ENCODE measurements at places on chromosomes 16 and 17.

DNA sequence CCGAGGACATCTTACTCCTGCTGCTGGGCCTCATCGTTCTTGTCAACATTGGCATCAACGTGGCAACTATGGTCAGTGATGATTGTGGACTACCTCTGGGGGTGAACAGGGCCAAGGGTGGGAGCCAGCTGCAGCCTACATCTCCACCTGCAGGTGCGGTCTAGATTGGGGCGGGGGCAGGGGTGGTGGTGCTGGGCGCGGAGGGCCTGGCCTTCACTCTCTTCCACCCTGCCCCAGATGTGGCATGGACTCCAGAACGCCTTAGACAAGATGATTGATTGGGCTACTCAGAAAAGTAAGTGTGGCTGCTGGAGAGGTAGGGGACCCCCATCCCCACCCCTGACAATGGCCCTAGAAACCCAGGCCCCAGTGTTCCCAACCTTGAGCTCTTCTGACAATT lies 340 bp downstream of the SPEM2 start:
- no peaks in the 10 kb centered on the region for H3K4me1 ChIP-seq
- peaks cover 4% of the 10 kb centered on the region for H3K36me3 ChIP-seq
- no peak overlapping the region for H3K27ac ChIP-seq
- no peaks in the 10 kb centered on the region for H3K27me3 ChIP-seq
- DNase-seq = no peak

- no peaks in the 10 kb centered on the region for H3K27me3 ChIP-seq
- H3K4me1 ChIP-seq = peaks cover 28% of the 10 kb centered on the region
- no peak for DNase-seq
- H3K36me3 ChIP-seq = no peaks in the 10 kb centered on the region
- H3K27ac ChIP-seq = no peak overlapping the region
- H3K4me3 ChIP-seq = no peak overlapping the region
These were observed 169.1 kb downstream of the XYLT1 start for GRCh38 chr16:17301593-17302135.

GRCh38 chr16:82609140-82609539 lies 17.6 kb upstream of the CDH13 start:
- H3K27me3 ChIP-seq = peaks cover 22% of the 10 kb centered on the region
- H3K27ac ChIP-seq = no peak overlapping the region
- H3K36me3 ChIP-seq = peaks cover 2% of the 10 kb centered on the region
- no peaks in the 10 kb centered on the region for H3K4me1 ChIP-seq

- DNase-seq = no peak
- peaks cover 45% of the 10 kb centered on the region for H3K36me3 ChIP-seq
- H3K4me3 ChIP-seq = peak overlapping the region; percentile 100
These were observed 998 bp upstream of the SRSF1 start for GRCh38 chr17:58007781-58008706.

DNA sequence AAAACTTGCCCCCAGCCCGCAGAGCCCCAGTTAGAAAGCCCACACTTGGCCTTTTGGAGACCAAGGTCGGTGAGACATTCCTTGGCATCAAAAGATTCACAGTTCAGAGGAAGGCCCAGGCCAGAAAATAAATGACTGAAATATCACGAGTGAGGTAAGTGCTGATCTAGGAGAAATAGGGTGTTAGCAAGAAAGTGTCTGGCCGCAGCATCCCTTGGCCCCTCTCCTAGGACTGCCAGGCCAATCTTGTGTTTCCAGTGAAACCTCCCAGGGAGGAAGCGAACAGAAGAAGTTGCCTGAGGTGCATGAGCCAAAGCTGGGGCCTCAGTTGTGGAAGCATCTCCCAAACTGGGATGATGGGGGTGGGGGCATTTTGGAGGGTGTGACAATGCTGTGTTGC lies 22.5 kb upstream of the NSMCE1 start:
- peaks cover 3% of the 10 kb centered on the region for H3K4me1 ChIP-seq
- H3K36me3 ChIP-seq = no peaks in the 10 kb centered on the region
- no peak for DNase-seq
- H3K27ac ChIP-seq = no peak overlapping the region
- H3K27me3 ChIP-seq = no peaks in the 10 kb centered on the region

DNA sequence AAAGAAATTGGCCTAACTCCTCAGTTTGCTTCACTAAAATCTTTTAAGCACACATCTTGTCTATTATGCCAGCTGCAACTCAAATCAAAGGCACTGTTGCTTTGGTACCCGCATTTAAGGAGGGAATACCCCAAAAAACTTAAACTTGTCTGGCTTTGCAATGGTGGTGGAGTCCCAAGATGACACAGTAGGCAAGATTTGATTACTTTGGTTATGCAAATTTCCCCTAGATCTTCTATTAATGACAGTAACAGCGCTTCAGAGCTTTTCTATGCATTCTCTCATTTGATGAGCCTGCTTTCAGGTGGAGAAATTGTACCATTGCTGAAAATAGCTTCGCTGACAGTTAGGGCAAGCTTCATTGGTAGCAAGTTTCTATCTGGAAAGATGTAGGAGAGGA lies 27.2 kb downstream of the WWOX start:
- H3K36me3 ChIP-seq = peaks cover 2% of the 10 kb centered on the region
- no peak overlapping the region for H3K27ac ChIP-seq
- no peaks in the 10 kb centered on the region for H3K27me3 ChIP-seq
- no peak for DNase-seq
- H3K4me3 ChIP-seq = no peak overlapping the region

DNA sequence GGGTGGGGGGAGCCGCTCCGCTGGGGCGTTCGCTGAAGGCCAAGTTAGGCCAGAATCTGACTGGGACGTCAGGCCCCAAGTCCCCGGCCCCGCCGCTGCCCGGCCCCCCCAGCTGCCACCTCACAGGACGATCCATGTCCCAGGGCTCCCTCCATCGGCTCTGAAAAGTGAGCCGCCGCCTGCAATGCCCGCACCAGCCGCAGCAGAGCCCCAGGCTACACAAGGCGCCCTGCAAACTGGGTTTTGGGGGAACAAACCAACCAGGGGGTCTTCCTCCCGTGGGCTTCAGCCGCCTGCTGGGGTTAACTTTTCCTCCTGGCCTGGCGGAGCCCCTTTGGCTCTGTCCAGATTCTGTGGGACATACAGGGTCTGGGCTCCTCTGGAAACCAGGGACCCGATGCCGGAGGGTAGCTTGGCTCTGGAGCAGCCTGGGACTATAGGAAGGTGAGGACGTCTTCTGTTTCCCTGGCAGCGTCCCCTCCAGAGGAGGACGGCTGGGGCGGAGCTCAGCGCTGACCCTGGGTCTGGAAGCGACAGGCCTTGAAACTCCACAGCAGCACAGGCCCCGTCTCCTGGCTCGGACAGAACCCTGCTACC lies 835 bp downstream of the NME4 start:
- peak overlapping the region; percentile 67 for H3K4me3 ChIP-seq
- peaks cover 21% of the 10 kb centered on the region for H3K4me1 ChIP-seq
- peak overlapping the region; percentile 51 for H3K27ac ChIP-seq
- no peak for DNase-seq
- peaks cover 6% of the 10 kb centered on the region for H3K36me3 ChIP-seq
- H3K27me3 ChIP-seq = no peaks in the 10 kb centered on the region

- no peak overlapping the region for H3K4me3 ChIP-seq
- peaks cover 32% of the 10 kb centered on the region for H3K36me3 ChIP-seq
- H3K27ac ChIP-seq = no peak overlapping the region
- DNase-seq = no peak
These were observed 61.9 kb downstream of the KLHDC4 start for GRCh38 chr16:87703835-87704375.

DNA sequence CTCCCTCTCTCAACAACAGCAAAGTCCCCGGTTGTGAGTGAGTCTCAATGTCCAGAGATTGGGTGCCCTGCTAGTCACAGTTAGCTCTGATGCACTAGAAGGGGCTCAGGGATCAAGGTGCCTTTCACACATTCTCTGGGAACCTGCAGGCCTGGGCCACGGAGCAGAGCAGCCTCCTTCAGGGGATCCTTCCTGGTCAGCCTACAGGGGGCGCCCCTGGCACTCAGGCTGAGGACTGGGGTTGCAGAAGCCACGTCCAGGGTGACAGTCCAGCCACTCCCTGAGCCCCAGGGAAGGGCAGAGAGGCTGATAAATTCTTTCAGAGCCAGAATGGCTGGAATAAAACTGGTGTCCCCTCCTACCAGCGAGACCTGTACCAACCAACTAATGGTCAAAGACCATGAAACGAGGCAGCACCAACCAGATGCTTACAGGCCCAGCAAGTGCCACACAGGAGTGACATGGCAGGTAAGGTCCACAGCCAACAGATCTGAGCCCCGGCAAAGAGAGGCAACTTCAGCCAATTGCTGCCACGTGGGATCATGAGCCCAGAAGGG lies 43.5 kb downstream of the ST3GAL2 start:
- no peak overlapping the region for H3K4me3 ChIP-seq
- no peak for DNase-seq
- H3K36me3 ChIP-seq = peaks cover 6% of the 10 kb centered on the region
- H3K27ac ChIP-seq = no peak overlapping the region
- H3K27me3 ChIP-seq = no peaks in the 10 kb centered on the region

DNA sequence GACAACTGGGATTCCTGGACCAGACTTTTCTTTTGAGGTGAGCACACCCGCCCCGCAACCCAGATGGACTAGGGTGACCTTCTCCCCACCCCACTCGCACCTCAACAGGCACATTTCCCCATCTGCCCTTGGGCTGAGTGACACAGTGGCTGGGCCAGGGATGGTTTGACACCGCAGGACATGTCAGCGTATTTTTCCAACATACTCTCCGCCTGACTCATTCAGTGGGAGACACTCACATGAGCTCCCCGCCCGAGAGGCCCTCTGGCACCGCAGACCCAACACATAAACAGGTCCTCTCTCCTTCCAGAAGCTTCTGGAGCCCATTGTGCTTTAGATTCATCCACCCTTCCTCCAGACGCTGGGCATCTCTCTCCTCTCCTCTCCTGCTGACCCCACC lies 69.4 kb downstream of the ZDHHC7 start:
- H3K4me1 ChIP-seq = no peaks in the 10 kb centered on the region
- no peak overlapping the region for H3K27ac ChIP-seq
- DNase-seq = no peak
- peaks cover 2% of the 10 kb centered on the region for H3K36me3 ChIP-seq

- DNase-seq = no peak
- H3K4me1 ChIP-seq = peaks cover 86% of the 10 kb centered on the region
- peaks cover 30% of the 10 kb centered on the region for H3K36me3 ChIP-seq
- H3K27ac ChIP-seq = peak overlapping the region; percentile 100
- H3K4me3 ChIP-seq = peak overlapping the region; percentile 83
- no peaks in the 10 kb centered on the region for H3K27me3 ChIP-seq
These were observed 99.7 kb downstream of the ZNF778 start for GRCh38 chr16:89317101-89317671.

DNA sequence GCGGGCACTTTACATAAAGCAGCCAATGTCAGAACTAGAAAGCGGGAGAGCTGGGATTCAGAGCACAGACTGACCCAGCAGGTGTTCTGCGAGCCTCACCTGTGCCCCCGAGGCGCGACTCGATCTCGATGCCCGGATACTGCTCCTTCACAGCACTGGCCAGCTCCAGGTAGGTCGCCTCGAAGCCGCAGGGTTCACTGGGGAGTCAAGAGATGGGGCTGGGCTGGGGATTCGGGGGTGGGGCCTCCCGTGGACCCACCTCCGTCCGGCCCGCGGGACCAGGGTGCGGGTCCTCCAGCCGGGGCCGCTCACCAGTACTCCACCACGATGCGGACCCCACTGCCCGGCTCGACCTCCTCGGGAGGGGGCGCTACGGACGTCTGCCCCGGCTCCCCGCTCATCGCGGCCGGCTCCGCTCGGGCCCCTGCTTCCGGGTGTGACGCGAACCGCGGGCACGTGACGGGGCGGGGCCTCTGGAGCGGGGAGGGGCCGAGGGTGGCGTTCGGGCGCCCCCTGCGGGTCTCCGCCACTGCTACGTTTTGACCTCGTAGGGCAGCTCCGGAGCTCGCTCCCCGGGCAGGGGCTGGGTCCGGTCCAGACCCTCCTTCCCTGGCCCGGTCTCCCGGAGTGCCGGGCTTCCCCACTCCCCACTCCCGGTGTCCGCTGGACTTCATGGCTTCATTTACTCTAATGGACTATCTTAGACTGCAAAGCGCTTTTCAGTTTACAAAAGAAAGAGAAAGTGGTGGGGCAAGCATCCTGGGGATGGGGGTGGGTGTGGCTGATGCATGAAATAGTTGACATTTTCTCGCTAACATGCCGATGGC lies at the start of gene MIEN1:
TSS of gene MIEN1 (minus strand) at position 438 of the 827 bp plus-strand sequence. CDS start at position 401, 37 bp downstream.
- peaks cover 26% of the 10 kb centered on the region for H3K4me1 ChIP-seq
- H3K4me3 ChIP-seq = peak within 1 kb of the TSS; percentile 85
- peak; percentile 98 for DNase-seq
- peaks cover 20% of the 10 kb centered on the region for H3K36me3 ChIP-seq
- H3K27me3 ChIP-seq = no peaks in the 10 kb centered on the region
- peak within 1 kb of the TSS; percentile 87 for H3K27ac ChIP-seq

- DNase-seq = no peak
- peaks cover 11% of the 10 kb centered on the region for H3K4me1 ChIP-seq
- H3K36me3 ChIP-seq = peaks cover 2% of the 10 kb centered on the region
- H3K27ac ChIP-seq = no peak overlapping the region
- peaks cover 94% of the 10 kb centered on the region for H3K27me3 ChIP-seq
- H3K4me3 ChIP-seq = no peak overlapping the region
These were observed 7.4 kb downstream of the FOXF1 start for GRCh38 chr16:86517652-86518258.

- H3K4me3 ChIP-seq = no peak overlapping the region
- peaks cover 64% of the 10 kb centered on the region for H3K36me3 ChIP-seq
- H3K27ac ChIP-seq = no peak overlapping the region
- H3K4me1 ChIP-seq = no peaks in the 10 kb centered on the region
- no peaks in the 10 kb centered on the region for H3K27me3 ChIP-seq
These were observed 22.8 kb upstream of the SLC5A11 start for GRCh38 chr16:24822974-24823373.

- H3K27ac ChIP-seq = no peak overlapping the region
- no peak overlapping the region for H3K4me3 ChIP-seq
- H3K4me1 ChIP-seq = peaks cover 12% of the 10 kb centered on the region
- peak; percentile 51 for DNase-seq
- H3K36me3 ChIP-seq = peaks cover 6% of the 10 kb centered on the region
These were observed 470 bp upstream of the CDK3 start for GRCh38 chr17:76000016-76000754.

DNA sequence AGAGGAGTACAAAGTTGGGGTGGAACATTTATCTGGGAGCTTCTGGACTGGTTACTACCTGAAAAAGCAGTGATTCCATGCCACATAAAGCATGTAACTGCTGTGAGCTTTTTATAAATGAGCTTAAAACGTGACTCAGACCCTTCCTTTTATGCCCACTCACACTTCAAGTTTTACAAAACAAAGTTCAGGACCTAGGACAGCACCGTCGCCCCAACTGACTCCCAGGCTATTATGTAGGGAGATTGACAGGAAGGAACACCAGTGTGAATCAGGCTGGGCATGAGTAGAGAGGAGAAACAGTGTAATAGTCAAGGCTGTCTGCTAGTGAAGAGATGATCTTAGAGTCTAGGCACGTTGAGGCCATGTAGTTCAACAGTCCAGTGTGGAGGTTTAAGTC lies 91.6 kb upstream of the DNAH9 start:
- DNase-seq = no peak
- no peaks in the 10 kb centered on the region for H3K4me1 ChIP-seq

DNA sequence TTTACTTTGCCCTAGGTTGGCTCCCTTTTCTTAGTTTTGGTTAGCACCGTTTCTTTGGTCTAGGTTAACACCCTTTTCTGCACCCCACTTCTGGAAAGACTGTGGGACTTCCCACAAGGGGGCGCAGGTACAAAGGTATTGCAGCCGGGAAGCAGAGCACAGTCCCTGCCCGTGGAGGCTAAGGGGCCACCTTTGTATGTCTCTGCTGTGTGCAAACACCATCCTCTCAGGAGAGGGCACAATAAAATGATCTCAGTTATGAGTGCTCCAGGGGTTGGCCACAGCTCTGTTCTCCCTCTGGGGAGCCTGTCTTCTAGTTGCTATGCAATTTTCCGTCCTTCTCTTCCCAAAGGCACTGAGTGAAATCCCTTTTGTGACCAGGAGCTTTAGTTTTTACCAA lies 28.4 kb upstream of the TMC5 start:
- DNase-seq = no peak
- no peak overlapping the region for H3K27ac ChIP-seq
- peaks cover 53% of the 10 kb centered on the region for H3K27me3 ChIP-seq
- peaks cover 2% of the 10 kb centered on the region for H3K36me3 ChIP-seq
- no peak overlapping the region for H3K4me3 ChIP-seq
- no peaks in the 10 kb centered on the region for H3K4me1 ChIP-seq
